Stimulated activated CD8-positive, alpha-beta memory T cell treated with anti-CD3 and anti-CD28 coated beads, Interleukin-12 subunit alpha, Interleukin-12 subunit beta, amount 100 ng/mL, for 1 hour (primary cell): ENCODE measurements at places on chromosomes 6 and 20.

DNA sequence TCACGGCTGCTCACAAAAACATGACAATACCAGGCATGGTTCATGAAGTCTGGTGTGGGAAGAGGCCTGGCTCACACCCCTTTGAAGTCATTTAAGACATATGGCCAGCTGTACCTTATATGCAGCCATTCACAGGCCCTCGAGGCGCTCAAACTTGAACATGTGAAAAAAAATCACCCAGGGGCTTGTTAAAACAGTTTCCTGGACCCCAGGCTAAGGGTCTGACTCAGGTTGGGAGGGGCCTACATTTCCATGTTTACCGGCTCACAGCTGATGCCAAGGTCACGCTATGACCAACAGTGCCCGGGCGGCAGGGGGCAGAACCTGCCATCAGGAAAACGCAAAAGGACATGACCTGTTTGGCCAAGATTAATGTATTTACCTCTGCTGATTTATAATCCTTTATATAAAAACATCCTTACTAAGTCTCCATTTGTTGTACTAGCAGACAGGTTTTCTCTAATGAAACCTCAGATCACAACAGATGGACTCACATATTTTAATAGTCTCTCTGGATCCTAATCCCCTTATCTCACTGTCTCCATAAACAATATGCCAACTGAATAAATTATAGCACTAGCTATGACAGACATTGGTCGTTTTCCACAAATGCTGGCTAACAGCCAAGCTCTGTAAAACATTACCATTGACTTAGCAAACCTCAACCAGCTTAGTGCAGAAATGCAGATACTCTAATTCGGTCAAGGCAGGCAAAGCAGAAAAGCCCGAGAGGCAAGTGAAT, 19.9 kb downstream of the EZR start:
- DNase-seq, result no peak

DNA sequence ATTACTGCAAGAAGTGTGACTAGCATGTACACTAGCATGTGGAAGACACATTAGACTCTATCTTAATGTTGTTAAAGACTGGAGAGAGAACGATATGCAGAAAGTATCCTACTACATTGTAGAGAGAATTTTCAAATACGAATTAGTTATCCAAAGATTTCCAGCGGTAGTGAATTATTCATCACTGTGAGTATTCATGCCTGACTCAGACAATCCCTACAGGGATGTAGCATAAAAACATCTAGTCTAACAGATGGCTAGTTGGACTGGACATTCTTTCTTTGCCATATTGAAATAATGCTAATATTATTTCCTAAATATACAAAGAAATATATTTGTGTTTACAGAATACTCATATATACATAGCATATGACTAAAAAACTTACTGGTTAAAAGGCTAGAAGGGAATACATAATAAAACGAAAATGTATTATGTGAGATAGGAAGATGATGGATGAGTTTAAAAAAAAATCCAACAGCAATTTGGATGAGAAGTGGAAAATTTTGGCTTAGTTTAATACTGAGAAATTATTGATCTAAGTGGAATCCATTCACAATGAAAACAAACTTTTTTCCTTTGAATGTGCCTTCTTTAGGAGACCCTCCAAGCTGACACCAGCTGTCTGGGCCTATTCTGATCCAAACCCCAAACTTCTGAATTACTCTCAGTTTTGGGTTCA, 580.7 kb downstream of the RFPL4B start:
- no peak for DNase-seq

GRCh38 chr6:161549977-161550655, 276.3 kb upstream of the AGPAT4 start:
- no peak for DNase-seq

- DNase-seq, result no peak
These were observed 185.7 kb downstream of the CDKAL1 start for GRCh38 chr6:20719980-20720379.

DNA sequence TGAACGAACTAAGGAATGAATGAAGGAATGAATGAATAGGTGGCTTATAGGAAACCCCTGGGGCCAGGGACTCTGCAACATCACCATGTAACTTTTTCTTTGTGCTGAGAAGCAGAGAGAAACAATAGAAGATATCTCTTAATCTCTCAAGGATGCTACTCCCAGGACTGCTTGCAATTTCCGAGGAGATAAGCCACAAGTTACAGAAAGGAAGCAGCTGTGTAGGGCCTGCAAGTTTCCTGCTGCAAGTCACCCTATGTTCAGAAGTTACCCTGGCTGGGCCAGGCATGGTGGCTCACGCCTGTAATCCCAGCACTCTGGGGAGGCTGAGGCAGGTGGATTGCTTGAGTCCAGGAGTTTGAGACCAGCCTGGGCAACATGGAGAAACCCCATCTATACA, 7.3 kb upstream of the MAVS start:
- DNase-seq, result no peak

DNA sequence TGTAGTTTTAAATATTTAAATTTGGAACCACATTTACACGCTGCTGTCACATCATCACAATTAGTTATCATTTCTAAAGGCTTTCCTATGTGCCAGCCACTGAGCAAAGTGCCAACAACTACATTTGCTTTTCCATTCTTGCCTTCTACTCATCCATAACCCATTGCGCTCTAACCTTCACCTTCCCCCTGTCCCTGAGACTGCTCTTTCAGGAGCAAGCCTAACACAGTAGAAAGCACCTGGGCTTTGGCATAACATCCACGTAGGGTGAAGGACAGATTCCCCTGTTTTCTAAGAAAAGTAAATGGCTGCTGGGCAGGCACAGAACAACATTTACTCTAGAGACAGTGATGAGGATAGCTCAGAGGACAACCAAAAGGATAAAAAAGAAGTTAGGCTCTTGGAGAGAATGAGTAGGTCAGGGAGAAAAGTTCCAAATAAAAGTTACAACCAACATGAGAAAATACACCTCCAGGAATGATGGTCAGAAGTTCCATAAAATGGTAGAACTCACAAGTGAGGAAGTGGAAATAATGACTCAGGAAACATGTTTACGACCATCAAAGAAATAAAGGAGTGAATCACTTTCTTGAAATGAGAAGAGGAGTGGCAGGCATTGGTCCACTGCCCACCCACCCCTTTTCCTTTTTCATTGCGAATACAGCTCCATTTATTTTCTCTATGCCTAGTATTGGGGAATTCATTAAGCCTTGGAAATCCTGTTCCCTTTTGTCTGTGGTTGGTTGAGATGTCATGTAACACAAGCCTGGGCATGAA, 77.2 kb downstream of the PFDN4 start:
- no peak for DNase-seq

GRCh38 chr6:6251555-6252280, 68.7 kb downstream of the F13A1 start:
- DNase-seq, result no peak

DNA sequence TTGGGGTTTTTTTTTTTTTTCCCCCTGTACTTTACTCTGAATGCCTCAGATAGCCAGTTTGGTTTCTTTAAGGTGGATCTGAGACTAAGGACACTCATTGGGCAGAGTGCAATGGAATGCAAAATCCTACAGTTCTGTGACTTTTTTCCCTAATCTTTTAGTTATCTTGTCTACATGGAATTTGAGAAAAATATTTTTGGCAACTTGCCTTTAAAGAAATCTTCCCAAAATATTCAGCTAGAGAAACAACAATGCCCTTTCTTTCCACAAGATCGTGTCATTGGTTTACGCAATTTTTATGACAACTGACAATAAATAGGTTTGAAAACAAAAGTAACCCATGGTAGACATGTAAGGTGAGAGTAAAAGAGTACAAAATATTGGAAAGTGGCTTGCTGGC, 171.7 kb upstream of the LAMP5 start:
- DNase-seq, result no peak

- DNase-seq, result no peak
These were observed 73.5 kb downstream of the NFATC2 start for GRCh38 chr20:51469046-51469445.

DNA sequence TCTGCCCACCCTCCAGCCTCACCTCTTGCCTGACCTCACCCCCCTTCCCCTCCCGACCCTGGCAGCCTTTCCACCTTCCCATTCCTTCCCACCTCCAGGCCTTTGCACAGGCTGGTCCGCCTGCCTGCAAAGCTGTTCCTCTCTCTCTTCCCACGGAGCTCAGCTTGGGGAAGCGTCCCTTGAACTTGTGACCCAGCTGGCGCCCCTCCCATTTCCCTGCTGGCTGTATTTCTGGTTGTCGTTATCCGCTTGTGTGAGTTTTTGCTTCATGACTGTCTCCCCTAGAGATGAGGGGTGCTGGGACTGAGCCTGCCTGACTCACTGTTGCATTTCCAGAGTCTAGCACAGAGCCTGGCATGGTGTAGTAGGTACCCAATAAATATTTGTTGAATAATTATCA, 32.5 kb downstream of the VSTM2L start:
- no peak for DNase-seq

GRCh38 chr6:138387577-138388368, 10.1 kb downstream of the SMIM28 start:
- no peak for DNase-seq

GRCh38 chr6:13985663-13986325, 61.0 kb downstream of the RNF182 start:
- DNase-seq, result no peak
